ENCODE measurements at places on chromosomes 12 and 14. TPM values are rescaled to one million over a fixed set of nuclear protein-coding genes. Genes with fewer than 3 reads are reported as not detected.

The RNASE3 gene
- total RNA-seq: not detected

The KIF5A gene
- total RNA-seq: not detected

The LALBA gene
- total RNA-seq: not detected

The RIMKLB gene
- 12.4 TPM for total RNA-seq

The EML5 gene
- total RNA-seq: 1.3 TPM

The PMEL gene
- total RNA-seq: 10.4 TPM

The GPR137C gene
- not detected for total RNA-seq

The TNFAIP2 gene
- total RNA-seq: 124 TPM

The RIPK3 gene
- not detected for total RNA-seq

The TTC9 gene
- 4.8 TPM for total RNA-seq

The SLC22A17 gene
- total RNA-seq: 8.4 TPM

The DCP1B gene
- total RNA-seq: 14.2 TPM

The IL23A gene
- total RNA-seq: 0.32 TPM

The MVK gene
- 31.5 TPM for total RNA-seq

The SERPINA12 gene
- total RNA-seq: not detected

The OXA1L gene
- total RNA-seq: 79.1 TPM

The REC8 gene
- total RNA-seq: not detected

The SERPINA9 gene
- total RNA-seq: not detected

The OAS1 gene
- 18.1 TPM for total RNA-seq

The TSPAN9 gene
- 11.0 TPM for total RNA-seq

The C1QL4 gene
- total RNA-seq: 31.2 TPM

The SLC6A13 gene
- total RNA-seq: not detected

The MAP3K9 gene
- 7.2 TPM for total RNA-seq

The WSB2 gene
- 128 TPM for total RNA-seq
